HuH-7.5 (cell line): ENCODE measurements at places on chromosomes 2 and 18.

GRCh38 chr2:108193251-108193650 is 46.5 kb upstream of the SULT1C3 start:
- no peak for DNase-seq

GRCh38 chr2:238369591-238370040 is 49.3 kb downstream of the TRAF3IP1 start:
- no peak for DNase-seq

GRCh38 chr18:8507361-8507760 is 101.9 kb upstream of the RAB12 start:
- DNase-seq = no peak

DNA sequence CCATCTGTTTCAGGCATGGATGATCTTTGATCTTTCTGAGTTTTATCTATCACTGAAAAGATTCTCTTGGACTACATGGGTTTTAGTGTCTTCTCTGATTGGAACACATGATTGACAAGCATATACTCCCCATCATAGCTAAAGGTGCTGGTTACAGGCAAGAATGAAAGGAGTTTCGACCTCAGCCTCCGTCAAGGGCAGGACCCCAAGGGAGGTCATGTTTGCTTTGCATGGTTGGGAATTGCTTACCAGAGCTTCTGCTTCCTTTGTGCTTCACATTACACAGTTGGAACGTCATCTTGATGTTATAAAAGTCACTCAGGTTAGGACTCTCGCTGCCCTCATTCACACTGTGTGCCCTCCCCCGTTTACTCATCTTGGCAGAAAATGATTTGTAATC is 287.7 kb downstream of the PIK3C3 start:
- peak; percentile 5 for DNase-seq

DNA sequence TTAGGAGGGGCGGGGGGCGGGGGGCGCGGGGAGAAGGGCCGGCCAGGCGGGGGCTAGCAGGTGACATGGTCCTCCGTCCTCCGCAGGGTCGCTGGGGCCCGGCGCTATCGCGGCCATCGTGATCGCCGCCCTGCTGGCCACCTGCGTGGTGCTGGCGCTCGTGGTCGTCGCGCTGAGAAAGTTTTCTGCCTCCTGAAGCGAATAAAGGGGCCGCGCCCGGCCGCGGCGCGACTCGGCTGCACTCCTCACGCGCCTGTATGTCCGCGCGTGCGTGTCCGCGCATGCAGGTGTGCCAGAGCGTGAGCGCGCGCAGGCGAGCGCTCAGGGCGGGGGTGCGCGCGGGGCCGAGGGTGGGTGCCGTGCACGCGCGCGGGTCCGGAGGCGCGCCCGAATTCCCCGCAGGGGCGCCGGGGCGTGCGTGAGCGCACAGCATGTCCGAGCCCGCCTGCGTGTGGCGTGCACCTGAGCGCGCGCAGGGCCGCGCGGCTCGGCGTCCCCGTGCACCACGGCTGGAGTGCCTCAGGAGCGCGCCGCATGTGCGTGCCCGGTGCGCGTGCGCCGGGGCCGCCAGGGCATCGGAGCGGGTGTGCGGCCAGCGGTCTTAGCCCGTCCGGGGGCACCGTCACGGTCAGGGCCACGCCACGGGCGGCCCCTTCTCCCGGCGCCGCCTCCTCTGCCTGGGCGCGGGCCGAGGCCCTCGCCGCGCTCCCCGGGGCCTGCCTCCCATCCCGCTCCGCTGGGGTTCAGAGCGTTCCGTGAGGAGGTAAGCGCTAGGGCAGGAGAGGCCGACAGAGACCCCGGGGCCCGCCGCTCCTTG is 6.3 kb downstream of the SNORC start:
- peak; percentile 86 for DNase-seq

DNA sequence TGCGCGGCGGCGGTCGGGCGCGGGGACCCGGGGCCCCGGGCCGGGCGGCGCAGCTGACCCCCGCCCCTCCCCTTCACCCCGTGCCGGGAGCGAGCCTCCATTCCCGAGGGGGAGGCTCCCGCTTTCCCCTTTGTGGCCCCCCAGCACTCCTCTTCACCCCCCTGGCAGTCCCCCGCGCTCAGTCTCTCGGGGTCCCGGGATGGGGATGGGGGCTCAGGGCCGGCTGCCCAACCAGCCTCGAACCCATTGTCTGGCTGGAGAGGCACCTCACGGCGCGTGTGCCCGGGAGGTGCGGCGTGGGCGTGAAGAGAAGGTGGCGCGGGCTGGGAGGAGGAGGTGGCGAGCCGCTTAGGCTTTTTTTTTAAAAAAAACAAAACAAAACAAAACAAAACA is 748 bp downstream of the FMNL2 start:
- DNase-seq = no peak

DNA sequence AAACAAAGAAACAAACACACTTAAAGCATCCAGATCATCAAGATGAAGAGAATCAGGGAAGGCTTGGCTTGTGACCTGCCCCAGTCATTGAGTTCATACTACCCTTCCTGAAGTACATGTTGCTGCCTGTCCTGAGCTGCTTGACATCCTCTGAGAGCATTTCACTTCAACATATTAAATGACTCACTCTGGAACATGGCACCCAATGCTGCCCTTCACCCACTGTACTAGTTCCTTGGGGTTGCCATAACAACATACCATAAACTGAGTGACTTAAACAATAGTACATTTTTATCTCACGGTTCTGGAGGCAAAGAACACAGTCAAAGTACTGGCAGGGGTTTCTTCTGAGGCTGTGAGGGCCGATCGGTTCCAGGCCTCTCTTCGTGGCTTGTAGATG is 371.3 kb downstream of the RNF144A start:
- no peak for DNase-seq

DNA sequence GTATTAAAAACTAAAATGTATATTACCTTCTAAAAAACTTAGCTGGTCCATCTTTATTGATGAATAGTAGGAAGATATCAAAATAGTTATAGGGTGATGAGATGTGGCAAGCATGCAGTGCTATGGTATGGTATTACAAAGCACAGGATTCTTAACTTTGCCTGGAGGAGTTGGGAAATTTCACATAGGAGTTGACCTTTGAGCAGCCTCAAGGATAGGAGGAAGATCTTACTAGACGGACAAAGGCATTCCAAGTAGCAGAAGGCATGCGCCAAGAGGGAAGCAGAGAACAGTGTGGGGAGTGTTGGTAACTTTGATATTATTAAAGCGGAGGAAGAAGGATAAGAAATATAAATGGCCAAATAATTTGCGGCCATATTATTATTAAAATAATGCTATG is 60.0 kb downstream of the TTC21B start:
- no peak for DNase-seq

DNA sequence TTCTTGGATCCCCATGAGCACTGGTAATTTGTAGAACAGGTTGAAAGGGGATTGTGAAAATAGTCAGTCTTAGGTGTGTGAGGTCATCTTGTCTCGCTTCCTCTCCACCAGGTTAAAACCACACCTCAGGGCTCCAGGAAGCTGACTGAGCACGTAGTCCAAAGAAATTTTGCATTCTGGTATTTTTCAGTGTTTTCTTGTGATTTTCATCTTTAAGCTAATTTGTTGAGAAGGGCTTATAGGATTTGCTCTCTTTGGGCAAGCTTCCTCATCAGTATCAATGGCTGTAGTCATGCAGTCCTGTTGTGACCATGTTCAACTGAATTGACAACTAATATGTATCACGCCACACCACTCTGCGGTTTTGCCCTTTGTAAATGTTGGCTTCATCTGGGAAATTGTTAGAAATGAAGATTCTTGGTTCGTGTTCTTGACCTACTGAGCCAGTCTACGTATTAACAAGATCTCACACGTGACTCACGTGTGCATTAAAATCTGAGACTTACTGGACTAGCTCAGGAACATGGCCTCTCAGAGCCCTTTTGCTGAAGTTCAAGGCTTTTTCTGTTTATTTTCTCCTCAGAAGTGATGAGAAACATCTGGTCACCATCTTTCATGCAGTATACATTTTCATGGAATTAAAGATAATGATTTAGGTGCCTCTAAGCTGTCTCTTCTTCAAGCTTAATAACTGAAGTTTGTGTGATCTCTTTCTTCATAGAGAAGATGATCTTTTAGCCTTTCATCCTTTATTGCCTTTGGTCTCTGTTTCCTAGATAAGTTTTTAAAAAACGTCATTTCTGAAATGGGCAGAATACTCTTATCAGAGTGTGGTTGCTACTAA is 32.8 kb downstream of the FMNL2 start:
- no peak for DNase-seq
